ENCODE measurements at places on chromosomes 5 and 9.
A peak's percentile ranks its signal among the peaks of the same experiment; 100 is the strongest.

DNA sequence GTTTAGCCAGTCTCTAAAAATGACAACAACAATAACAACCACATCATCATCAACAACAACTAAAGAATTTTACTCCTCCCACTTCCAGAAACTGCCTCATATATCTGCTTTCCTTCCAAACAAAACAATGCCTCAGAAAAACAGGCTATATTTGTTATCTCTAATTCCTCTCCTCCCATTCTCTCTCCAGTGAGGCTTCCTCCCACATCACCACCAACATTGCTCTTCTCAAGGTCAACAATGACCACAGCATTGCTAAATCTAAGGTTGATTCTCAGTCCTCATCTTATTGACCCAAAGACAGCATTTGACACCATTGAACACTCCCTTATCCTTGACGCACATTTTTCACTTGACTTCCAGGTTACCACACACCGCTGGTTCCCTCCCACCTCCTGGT lies 38.1 kb upstream of the PRUNE2 start:
- no peak for DNase-seq

- no peak for DNase-seq
These were observed 57.1 kb upstream of the FUBP3 start for GRCh38 chr9:130522233-130522808.

GRCh38 chr9:108184941-108185340 lies 670.8 kb downstream of the ACTL7B start:
- no peak for DNase-seq

- DNase-seq: no peak
These were observed 512 bp downstream of the GRIN3A start for GRCh38 chr9:101737705-101738565.

DNA sequence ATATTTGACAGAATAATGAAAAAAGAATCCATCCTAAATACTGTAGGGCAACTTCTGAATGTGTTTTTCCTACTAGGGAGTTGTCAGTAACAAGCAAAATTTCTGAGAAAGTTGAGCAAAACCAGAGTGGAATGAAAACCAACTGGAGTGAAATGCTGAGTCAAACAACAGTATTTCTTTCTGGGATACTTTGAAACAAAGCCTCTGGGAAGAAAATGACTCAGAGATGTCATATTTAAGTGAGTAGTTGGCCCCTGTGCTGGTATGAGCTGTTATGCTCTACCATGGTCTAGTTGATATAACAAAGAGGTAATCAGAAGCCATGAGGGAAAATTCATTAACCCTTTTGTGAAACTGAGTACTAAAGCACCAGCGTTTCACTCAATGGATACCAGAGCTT lies 372.1 kb upstream of the C9orf72 start:
- DNase-seq: no peak

GRCh38 chr5:65203746-65204145 lies 278.0 kb downstream of the ADAMTS6 start:
- DNase-seq: no peak

DNA sequence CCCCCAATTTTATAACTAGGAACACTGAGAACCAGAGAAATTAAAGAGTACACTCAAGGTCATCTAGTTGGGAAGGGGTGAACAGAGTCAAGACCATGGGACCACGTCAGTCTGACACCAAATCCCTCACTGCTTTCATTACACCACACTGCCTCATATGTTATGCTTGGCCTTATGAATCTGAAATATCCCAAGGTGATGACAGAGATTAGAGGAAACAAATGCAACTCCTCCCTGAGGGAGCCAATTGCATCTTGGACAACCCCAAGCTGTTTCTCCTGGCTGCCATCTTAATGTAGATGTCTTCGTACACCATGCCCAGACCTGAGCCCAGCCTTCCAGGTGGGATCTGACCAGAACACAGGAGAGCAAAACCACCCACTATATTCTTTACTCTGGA lies 60.6 kb upstream of the ABCA1 start:
- DNase-seq: no peak

- no peak for DNase-seq
These were observed 43.1 kb upstream of the CKMT2 start for GRCh38 chr5:81189875-81190498.

- DNase-seq: no peak
These were observed 30.9 kb upstream of the SLC46A2 start for GRCh38 chr9:112921549-112921948.

DNA sequence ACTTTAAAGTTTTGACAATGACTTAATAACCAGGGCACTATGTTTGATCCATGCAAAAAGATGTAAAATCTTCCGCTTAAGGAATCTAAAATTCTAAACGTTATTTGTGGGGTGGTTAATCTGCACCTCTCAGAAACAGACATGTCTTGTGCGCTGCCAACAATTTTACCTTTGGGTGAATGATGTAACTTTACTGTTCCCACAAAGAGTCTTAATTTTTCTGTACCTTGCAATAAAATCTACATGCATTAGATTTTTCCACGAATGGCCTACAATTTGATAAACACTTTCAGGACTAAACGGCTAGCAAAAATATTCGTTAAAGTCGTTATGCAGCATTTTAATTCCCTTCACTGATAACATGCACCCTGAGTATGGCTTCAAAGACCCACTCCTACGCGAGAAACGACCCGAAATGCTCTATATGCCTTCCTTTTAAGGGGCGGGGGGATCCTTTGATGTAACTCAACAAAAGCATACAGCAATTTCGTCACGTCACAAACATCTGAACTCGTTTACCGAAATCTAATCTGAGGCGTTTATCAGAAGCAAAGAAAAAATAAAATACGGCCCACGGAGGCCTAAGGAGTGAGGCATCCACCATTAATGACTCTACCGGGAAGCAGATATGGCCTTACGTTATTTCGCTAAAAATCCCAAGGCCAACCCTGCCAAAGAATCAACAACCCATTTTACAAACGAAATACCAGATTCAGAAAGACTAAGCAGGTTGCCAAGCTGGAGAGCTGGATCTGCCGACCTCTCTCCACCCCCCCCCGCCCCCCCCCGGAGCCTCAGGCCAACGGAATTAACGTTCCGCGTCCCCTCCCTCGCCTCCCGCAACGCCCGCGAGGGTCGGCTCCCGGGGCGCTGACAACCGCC lies 621 bp downstream of the AK6 start:
- DNase-seq: peak; percentile 3

GRCh38 chr5:95644351-95645042 lies 2.1 kb upstream of the RFESD start:
- DNase-seq: peak; percentile 38

- DNase-seq: no peak
These were observed 316.4 kb downstream of the NR3C1 start for GRCh38 chr5:143086908-143087637.

DNA sequence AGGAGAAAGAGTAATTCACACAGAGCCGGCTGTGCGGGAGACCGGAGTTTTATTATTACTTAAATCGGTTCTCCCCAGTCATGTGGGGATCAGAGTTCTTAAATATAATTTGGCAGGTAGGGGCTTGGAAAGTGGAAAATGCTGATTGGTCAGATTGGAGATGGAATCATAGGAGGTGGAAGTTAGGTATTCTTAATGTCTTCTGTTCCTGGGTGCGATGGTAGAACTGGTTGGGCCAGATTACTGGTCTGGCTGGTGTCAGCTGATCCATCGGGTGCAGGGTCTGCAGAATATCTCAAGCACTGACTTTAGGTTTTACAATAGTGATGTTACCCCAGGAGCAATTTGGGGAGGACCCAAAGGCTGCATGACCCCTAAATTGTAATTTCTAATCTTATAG lies 4.6 kb upstream of the CERCAM start:
- no peak for DNase-seq

DNA sequence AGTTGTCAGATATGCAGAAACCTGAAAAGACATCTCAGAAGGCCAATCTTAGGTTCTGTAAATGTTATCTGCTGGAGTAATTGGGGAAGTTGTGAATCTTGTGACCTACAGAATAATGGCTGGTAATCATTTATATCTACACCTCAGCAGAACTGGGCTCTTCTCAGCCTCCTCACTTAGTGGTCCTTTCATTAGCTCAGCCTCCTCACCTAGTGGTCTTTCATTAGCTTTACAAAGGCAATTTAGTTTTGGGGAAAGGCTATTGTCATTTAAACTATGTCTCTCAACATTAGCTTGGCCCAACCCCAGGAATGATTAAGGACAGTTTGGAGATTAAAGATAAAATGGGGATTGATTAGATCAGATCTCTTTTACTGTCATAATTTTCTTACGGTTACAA lies 284.2 kb upstream of the SGCD start:
- no peak for DNase-seq

GRCh38 chr5:60248901-60249300 lies 355.4 kb upstream of the PDE4D start:
- no peak for DNase-seq

- no peak for DNase-seq
These were observed 42.8 kb downstream of the NFIB start for GRCh38 chr9:14271093-14271673.

DNA sequence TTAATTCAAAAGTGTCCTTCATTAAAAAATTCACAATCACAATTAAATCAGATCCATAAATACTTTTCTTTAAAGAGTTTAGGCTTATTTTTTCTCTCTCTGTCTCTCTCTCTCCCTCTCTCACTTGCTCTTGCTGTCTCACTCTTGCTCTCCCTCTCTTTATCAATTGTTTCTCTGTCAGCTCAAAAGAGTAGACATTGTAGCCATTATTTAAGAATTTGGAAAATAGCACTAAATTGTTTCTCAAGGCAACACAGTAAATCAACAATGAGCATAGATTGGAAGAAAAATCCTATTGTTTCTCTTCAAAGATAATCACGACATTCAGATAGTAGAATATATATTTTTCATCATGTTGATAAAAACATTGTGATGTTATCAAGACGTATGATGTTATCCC lies 1114.0 kb downstream of the PTPRD start:
- DNase-seq: no peak

DNA sequence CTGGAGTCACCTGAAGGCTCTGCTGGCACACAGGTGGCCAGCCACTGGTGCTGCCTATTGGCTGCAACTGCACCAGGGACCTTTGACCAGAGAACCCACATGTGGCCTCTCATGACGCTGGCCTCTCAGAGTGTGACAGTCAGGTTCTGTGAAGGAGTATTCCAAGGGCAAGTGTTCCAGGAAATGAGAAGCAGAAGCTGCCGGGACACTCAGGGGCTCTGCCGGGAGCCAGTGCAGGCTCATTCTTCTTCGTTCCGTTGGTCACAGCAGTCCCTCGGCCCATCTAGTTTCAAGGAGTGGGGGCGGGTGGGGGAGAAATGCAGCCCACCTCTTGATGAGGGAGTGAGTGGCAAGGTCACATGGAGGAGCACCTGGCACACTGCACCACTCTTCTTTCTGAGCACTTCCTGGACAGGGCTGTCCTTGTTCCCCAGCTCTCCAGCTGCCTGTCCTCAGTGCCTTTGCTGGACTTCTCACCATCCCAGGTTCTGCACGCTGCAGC lies 237.5 kb downstream of the GADD45G start:
- DNase-seq: no peak

DNA sequence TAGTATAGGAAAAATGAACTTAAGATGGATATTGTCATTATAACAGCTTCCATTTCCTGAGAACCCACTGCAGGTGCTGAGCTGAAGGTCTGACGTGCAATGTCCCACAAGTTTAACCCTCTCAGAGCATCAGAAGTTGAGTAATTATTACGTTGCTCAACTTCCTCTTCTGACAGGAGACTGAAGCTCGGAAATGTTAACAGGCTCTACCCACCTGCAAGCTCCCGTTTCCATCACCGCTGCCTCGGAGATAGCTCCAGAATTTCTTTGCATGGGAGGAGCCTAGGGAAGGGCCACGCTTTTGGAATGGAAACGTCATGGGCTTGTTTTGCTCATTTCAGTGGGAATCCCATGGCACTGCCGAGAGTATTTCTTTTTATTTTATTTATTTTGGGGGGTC lies 1.0 kb upstream of the NTMT1 start:
- peak; percentile 47 for DNase-seq

- DNase-seq: no peak
These were observed 28.1 kb downstream of the DAPK1 start for GRCh38 chr9:87525546-87526303.

- DNase-seq: no peak
These were observed 78.6 kb upstream of the TLE1 start for GRCh38 chr9:81767921-81768320.

DNA sequence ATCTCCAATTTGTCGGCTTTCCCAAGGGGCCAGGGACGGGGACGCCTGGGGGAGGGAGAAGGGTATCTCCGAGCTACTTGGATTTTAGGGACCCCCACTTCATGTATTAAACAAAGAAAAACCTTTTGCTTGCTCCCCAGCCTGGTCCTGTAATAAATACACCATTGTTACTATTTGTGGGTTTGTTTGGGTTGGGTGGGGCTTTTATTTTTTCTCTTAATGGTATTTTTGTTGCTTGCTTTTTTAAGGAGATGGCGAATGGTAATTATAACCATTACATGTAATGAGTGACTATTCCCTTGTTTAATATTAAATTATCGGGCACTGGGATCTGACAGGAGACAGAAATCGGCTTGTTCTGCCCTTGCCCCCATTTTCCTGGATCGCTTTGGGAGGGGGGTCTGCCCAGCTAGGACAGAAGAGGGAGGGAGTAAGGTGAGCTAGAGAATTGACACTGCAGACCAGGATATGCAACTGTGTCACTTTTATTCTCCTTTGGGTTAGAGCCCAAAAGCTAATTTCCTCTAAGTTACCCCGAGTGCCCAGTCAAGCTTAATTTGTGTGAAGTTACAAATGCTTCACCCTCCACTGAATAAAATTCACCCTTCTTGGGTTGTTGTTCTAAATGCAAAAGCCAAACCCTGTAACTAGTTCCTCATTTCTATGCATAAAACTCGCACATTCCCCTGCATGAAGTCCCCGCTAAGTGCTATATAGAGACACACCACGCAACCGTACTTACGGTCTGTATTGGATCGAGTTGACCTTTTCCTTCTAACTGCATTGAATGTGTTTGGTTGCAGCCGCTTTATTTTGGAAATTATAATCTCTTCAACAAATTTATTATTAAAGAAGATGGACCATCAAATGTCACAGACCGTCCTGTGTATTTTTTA lies 1.6 kb upstream of the ZNF608 start:
- peak; percentile 44 for DNase-seq

GRCh38 chr5:172450861-172451695 lies 3.2 kb downstream of the SH3PXD2B start:
- DNase-seq: no peak

DNA sequence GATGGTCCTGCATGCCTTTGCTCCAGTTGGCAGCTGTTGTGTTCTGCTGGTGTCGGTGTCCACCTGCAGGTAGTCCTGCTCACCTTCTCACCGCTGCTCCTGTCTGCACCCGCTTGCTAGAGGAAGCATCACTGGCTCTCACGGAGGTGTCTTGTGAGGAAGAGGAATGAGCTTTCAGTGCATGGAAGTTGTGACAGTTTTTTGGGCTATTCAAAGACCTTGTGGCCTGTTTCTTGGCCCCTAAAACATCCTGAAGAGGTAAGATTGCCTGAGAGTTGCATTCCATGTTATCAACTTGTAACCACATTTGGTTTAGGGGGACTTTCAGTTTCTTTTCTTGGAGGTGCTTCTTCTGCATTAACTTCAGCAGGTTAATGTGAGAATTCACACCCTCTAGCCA lies 85.6 kb downstream of the MACROH2A1 start:
- no peak for DNase-seq
